Activated CD4-positive, alpha-beta memory T cell treated with anti-CD3 and anti-CD28 coated beads for 36 hours (primary cell): ENCODE measurements at places on chromosomes 13 and 19. TPM values are rescaled to one million over a fixed set of nuclear protein-coding genes. Genes with fewer than 3 reads are reported as not detected.

ITGBL1 gene
- not detected for total RNA-seq

DNA sequence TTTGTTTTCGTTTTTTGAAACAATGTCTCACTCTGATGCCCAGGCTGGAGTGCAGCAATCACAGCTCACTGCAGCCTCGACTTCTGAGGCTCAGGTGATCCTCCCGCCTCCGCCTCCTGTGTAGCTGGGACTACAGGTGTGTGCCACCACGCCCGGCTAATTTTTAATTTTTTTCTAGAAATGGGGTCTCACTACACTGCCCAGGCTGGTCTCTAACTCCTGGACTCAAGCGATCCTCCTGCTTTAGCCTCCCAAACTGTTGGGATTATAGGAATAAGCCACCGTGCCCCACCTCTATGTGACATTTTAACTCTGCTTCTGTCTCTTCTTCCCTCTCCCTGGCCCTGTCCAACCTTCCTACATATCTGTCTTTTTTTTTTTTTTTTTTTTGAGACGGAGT lies 5.1 kb downstream of the ATP1A3 start:
- H3K36me3 ChIP-seq: no peaks in the 10 kb centered on the region
- no peak overlapping the region for H3K27ac ChIP-seq
- no peak for DNase-seq
- peaks cover 6% of the 10 kb centered on the region for H3K4me1 ChIP-seq

ZNF578 gene
- 0.56 TPM for total RNA-seq

GRCh38 chr13:66402066-66402465 lies 828.1 kb downstream of the PCDH9 start:
- no peak overlapping the region for H3K4me3 ChIP-seq
- DNase-seq: no peak
- H3K27ac ChIP-seq: no peak overlapping the region

GRCh38 chr13:77817521-77817920 lies 101.1 kb downstream of the EDNRB start:
- no peaks in the 10 kb centered on the region for H3K27me3 ChIP-seq
- peaks cover 5% of the 10 kb centered on the region for H3K4me1 ChIP-seq
- no peak for DNase-seq
- no peak overlapping the region for H3K27ac ChIP-seq

- no peak for DNase-seq
- H3K27me3 ChIP-seq: peaks cover 2% of the 10 kb centered on the region
- no peaks in the 10 kb centered on the region for H3K4me1 ChIP-seq
- H3K27ac ChIP-seq: no peak overlapping the region
- H3K4me3 ChIP-seq: no peak overlapping the region
These were observed 399.6 kb downstream of the LMO7 start for GRCh38 chr13:76035711-76036110.

GRCh38 chr19:16345457-16345856 lies 20.8 kb downstream of the KLF2 start:
- H3K4me1 ChIP-seq: peaks cover 26% of the 10 kb centered on the region
- H3K27me3 ChIP-seq: peaks cover 5% of the 10 kb centered on the region
- no peak overlapping the region for H3K4me3 ChIP-seq
- DNase-seq: no peak
- H3K36me3 ChIP-seq: no peaks in the 10 kb centered on the region
